RWPE1 (cell line): ENCODE measurements at places on chromosomes 7 and 10.

- no peak for DNase-seq
Measured at GRCh38 chr10:76043261-76043660, 611.8 kb downstream of the LRMDA start.

DNA sequence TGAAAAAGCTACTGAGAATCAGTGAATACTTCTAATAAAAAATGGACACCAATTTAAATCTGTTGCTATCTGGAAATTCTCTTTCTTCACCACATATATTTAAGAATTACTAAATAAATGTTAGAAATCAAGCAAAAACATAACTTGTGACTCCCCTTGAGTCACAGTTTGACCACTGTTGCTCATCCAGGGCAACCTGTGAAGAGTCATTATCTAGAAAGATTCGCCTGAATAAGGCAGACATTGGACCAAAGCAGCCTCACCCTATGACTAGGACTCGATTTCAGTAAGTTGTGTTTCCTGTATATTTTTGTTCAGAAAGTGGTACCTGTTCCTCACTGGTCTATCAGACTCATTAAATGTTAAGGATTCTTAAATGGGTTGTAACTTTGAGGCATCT lies 572.4 kb downstream of the ATRNL1 start:
- no peak for DNase-seq

GRCh38 chr7:14179781-14180180 lies 190.3 kb upstream of the ETV1 start:
- DNase-seq = no peak

GRCh38 chr10:93954726-93955363 lies 38.9 kb upstream of the PLCE1 start:
- DNase-seq = peak; percentile 13

DNA sequence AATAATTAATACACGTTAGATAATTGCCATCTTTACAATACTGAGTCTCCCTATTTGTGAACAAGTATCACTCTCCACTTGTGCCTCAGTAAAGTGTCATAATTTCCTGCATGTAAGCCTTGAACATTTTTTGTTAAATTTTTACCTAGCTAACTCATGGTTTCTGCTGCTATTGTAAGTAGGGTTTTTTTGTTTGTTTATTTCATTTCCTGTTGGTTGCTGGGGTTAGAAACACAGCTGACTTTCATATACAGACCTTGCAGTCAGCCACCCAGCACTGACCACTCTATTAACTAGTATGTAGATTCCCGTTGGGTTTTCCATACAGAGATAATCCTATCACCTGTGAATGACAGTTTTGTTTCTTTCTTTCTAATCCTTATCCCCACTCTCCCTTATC lies 133.3 kb downstream of the MPP7 start:
- no peak for DNase-seq

DNA sequence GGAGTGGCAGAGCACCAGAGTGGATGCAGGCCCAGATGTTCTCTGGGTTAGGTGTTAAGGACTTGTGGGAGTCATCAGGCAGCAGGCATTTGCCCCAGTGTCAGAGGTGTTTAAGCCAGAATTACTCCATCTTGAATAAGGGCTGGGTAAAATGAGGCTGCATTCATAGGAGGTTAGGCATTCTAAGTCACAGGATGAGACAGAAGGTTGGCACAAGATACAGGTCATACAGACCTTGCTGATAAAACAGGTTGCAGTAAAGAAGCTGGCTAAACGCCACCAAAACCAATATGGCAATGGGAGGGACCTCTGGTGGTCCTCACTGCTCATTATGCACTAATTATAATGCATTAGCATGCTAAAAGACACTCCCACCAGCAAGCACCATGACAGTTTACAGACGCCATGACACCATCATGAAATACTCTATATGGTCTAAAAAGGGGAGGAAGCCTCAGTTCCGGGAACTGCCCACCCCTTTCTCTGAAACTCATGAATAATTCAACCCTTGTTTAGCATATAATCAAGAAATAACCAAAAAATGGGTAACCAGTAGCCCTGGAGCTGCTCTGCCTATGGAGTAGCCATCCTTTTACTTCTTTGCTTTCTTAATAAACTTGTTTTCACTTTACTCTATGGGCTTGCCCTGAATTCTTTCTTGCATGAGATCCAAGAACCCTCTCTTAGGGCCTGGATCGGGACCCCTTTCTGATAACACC lies 882 bp upstream of the LRRC61 start:
- DNase-seq = no peak

DNA sequence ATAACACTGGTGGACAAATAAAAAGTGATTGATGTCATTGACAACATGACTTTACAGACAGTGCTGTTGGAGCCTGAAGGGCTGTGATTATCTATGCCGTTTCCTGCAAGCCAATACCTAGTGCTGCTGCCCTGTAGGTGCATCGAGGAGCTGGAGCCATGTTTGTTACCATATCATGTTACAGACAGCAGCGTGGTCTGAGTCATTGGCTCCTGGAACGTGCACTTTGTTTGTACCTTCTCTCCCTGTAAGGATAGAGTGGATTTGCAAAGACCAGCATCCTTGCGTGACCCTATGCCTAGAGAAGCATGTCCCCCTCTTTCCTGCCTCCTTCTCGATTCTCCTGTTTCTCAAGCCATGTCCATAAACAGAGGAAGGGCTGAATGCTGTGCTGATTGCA lies 597.2 kb downstream of the TYW1 start:
- no peak for DNase-seq

GRCh38 chr7:131072505-131073091 lies 255.1 kb upstream of the MKLN1 start:
- DNase-seq = no peak

DNA sequence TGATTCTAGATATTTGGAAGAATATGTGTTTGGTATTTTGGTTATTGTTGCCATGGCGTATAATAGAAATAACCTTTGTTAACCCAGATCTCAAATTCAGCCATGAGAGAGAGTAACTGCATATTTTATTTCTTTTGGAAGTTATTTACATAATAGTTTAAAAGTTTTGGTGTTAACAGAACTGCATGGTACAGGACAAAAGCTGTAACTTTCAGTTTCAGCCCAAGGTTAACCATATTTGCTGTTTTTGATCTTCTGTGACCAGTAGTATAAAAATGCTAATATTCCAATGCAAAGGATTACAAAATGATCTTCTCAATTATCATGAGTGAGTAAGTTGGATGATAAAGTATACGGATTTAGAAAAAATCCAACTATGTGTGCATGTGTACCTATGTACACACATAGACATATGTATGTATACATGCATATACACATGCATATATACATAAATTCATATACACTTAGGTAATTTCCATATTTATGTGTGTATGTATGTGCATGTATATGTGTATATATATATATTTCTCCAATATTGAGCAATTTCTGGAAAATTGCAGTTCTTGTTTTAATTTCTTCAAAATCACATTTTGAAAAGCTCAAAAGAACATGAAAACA lies 38.0 kb upstream of the PIP4K2A start:
- no peak for DNase-seq

GRCh38 chr10:98309366-98310355 lies 41.7 kb upstream of the LOXL4 start:
- DNase-seq = peak; percentile 86

- DNase-seq = no peak
Measured at GRCh38 chr7:39613577-39613976, 9.8 kb upstream of the RALA start.
